Activated CD8-positive, alpha-beta memory T cell treated with anti-CD3 and anti-CD28 coated beads for 1 hour (primary cell): ENCODE measurements at places on chromosomes 12 and 14.

DNA sequence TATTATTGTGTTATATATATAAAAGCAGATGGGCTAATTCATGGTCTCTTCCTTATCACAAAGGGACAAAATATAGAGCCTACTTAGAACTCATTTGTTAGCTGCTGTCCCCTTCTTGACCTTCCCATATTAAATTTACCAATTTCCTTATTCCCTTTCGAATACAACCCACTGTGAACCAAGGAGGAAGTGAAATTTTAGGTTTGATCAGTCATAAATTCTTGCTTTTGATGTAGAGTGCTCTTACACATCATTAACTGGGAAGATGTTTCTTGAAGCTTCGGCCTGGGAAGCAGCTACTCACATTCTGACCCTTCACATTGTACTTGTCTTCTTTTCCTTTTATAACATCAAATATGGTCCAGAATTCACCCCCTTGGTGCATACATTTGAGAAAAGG is 579.0 kb downstream of the LRFN5 start:
- DNase-seq: no peak

GRCh38 chr12:19010087-19010486 is 119.4 kb upstream of the PLEKHA5 start:
- no peak for DNase-seq

GRCh38 chr12:77049767-77050353 is 15.5 kb downstream of the E2F7 start:
- DNase-seq: no peak

GRCh38 chr14:68944162-68944561 is 34.9 kb downstream of the ACTN1 start:
- no peak for DNase-seq

DNA sequence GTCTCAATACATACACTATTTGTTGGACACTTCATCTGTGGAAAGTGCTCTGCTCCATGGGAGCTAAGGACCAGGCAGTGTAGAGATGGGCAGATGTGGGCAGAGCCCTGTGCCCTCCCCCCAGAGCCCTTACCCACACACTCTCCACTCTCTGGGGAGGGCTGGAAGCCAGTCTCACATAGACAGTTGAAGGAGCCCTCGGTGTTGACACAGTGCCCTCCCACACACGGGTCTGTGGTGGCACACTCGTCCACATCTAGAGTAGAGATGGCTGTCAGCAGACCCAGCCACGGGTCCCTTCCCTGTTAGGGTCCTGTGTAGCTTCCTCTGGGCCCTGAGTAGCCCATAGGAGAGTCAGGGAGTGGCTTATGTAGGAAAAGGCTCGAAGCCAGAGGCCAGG is 14.3 kb downstream of the ISCA2 start:
- DNase-seq: no peak

DNA sequence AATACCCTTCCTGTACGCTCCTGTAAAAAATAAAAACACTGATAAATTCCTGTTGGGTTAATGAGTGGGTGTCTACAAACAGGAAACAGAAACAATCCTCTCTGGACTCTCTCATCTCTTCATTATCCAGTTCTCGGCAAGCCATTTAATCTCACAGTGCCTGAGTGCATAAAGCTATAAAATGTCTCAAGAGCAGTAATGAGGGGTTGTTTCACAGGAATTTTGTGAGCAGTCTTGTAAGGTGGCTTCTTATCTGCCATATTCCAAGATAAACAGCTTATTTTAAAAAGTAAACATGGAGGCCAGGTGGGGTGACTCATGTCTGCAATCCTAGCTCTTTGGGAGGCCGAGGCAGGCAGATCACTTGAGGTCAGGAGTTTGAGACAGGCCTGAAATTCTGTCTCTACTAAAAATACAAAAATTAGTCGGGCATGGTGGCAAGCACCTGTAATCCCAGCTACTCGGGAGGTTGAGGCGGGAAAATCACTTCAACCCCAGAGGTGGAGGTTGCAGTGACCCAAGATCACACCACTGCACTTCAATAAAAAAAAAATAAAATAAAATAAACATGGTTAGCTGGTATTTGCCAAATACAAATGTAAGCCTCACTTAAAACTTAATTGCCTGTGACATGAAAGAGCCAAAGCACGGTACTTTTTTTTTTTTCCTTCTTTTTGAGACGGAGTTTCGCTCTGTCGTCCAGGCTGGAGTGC is 54.0 kb downstream of the CLIP1 start:
- no peak for DNase-seq

GRCh38 chr12:113420996-113421595 is 1.1 kb upstream of the SDSL start:
- no peak for DNase-seq
